ENCODE measurements at places on chromosomes 7 and 10. TPM values are rescaled to one million over a fixed set of nuclear protein-coding genes. Genes with fewer than 3 reads are reported as not detected.

Gene ABI1
- 58.4 TPM for total RNA-seq

Gene CPA1
- not detected for total RNA-seq

Gene AASS
- 6.6 TPM for total RNA-seq

Gene DNAJB9
- 66.4 TPM for total RNA-seq

Gene OR9A2
- total RNA-seq = not detected

Gene PRLHR
- total RNA-seq = not detected

Gene CABCOCO1
- not detected for total RNA-seq

Gene TAS2R4
- total RNA-seq = 1.0 TPM

Gene NKX1-2
- total RNA-seq = 1.4 TPM

Gene BMPER
- 0.14 TPM for total RNA-seq
